Stimulated activated CD8-positive, alpha-beta memory T cell treated with anti-CD3 and anti-CD28 coated beads, Interleukin-12 subunit alpha, Interleukin-12 subunit beta, amount 100 ng/mL, for 1 hour (primary cell): ENCODE measurements at places on chromosomes 3 and 15.
A peak's percentile ranks its signal among the peaks of the same experiment; 100 is the strongest.

DNA sequence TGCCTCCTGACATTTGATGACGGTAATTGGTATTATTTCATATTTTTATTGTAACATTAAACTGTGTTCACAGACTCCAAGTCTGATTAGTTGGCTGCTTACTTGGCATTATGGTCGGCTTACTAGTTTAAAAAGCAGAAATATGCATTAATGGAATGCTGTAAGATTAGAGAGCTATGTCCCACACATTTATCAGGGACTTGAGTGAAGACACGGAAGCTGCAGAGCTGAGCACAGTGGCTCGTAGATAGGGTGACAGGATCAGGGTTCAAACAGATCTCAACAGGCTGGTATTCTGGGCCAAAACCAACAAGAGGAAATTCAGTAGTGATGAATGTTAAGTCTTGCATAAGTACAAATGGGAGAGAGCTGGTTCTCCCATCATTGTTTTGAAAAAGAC is 113.8 kb downstream of the ADAMTSL3 start:
- no peak for DNase-seq

DNA sequence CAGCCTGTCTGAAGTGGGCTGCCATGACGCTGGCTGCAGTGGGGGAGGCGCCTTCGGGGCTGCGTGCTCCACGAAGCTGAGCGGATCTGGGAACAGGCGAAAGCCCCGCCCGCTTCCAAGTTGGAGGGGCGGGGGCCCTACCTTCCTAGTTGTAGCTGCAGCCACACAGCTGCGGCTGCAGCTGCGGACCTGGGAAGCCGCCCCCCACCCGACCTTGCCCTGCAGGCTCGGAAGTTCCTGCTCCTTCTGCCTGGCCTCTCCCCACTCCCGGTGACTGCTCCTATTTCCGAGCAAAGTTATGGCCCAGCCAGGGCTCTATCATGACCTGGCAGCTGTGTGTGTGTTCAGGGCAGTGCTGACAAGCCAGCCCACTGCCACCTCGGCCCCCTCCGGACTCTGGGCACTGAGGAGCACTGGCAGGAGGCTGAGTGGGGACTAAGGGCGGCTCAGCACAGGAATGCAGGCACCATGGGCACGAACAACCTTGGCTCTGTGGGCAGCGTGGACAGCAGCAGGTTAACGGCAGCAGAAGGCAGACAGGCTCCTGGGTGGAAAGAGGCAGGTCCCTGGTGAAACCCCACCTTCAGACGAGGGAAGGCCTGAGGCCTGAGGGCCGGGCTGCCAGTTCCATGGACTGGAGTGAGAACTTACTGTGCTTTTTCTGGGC is 352.4 kb upstream of the TMCO5A start:
- DNase-seq = no peak

DNA sequence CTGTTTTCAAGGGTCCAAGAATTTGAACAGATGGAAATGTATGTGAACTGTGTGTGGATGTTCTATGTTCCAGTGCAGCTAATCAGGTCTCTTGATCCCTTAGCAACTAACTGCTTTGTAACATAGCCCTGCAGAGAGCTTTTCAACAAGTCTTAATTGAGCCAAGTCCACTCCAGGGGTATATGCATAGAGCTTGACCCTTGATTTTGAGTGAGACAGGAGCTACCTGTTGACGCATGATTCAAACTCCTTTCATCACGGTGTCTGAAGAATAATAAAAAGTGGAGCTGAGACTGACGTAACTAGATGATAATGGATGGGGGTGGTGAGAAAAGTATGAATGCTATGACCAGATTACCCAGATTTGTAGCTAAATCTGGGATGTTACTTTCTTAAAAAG is 93.3 kb upstream of the CCDC54 start:
- no peak for DNase-seq

DNA sequence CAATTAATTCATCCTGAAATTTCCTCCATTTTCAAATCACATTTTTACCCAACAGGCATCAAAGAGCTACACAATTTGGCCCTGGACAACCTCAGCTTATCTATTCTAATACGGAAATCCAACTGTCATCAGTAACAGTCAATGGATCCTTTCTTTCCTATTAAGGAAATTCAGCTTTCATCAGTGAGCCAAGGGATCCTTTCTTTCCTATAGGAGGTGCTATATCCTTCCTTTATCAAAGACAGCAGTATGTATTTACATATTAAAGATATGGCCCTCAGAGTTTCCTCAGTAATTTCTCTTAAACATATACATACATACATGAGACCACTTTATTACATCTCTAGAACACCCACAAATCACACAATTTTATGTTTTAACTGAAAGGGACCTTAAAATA is 10.1 kb downstream of the DHX36 start:
- no peak for DNase-seq

- DNase-seq = no peak
Measured at GRCh38 chr15:79644091-79644490, 212.0 kb downstream of the MINAR1 start.

GRCh38 chr3:141279077-141279967 is 47.7 kb downstream of the PXYLP1 start:
- no peak for DNase-seq

GRCh38 chr3:23277688-23278087 is 74.6 kb downstream of the UBE2E2 start:
- DNase-seq = no peak

DNA sequence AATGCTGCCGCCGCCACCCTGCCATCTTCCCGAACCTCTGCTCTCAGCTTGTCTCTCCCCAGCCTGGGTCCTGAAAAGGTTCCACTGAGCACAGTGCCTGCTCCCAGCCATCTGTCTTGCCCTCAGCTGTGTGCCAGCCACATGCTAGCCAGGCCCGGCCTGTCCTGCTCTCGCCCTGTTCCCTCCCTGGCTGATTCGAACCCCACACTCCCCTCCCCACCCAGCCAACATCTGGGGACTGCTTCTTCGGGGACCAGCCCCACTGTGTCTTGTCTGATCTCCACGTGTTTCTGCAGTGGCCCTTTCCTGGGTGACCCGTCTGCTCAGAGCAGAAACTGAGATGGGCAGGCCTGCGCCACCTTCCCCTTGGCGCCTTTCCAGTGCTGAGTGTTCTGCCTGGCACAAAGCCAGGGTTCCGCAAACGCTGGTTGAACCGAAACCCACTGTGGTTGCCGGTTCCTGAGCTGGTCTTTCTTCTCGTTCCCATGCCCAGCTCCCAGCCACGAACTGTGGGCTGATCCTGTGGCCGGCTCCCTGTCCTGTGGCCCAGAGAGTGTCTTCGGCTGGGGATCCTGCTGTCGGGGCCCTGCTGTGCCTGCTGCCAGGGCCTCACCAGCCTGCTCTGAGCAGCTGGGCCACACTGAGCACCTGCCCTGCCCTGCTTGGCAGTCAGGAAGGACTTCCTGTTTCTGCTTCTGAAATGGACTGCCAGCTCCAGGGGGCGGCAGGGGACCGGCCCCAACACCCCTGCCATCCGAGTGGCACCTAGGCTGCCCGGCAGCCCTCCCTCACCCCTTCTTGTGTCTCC is 62.7 kb upstream of the KLF13 start:
- DNase-seq = peak; percentile 61

DNA sequence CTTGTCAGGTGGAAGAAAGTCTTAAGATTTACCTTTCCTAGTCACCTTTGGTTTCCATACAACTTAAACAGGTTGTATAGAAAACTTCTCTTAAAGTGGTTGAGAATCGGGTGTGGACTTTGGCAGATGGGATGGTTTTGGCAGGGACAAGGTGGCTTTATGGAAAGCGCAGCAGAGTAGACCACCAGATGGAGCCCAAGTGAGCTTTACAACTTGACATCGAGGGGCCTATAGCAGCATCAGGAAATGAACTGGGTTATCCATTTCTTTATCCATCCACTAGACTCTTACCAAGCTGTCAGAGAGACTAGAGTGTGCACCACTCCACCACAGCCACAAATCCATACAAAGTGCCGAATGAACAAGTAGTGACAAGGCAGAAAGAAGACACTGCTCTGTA is 85.3 kb upstream of the MBNL1 start:
- DNase-seq = no peak

DNA sequence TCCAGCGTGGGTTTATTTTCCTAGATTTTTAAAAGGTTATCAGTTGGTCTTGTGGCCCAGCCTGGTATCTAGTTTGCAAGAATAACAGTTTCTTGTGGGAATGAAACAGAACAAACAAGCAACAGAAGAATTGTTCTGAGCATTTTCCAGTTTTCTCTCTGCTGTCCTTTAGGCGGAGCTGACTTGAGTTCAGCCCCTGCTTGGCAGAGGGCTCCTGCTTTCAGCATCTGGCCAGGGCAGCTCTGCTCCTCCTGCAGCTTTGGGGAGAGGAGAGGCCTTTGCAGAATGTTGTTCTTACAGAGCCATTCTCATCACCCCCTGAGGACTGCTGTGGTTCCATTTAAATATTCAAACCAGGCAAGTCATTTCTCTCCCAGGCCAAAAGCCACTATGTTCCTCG is 117.7 kb downstream of the ALDH1A2 start:
- DNase-seq = no peak

DNA sequence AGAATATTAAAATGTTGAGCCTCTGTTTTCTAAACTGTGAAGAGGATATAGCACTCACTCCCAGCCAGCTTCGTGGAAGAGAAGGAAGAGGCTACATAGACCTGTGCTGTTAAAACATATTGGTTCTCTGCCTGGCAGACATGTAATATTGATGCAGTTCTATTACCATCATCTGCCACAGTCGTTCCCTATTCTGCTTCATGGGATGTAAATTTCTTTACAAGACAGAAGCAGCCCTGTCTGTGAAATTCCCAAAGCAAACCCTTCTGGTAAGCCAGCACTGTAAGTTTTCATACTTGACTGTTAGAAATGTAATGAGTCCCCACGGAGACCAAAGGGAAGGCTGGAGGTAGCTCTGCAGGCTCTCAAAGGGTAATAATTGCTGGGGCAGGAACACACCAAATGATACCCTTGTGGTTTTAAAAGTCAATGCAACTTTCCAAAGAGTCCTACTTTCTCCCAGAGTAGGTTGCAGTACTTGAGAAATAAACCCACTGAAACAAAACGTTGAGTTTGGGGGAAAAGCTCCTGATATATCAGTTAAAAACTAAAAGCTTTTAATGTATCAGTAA is 129.9 kb upstream of the HES1 start:
- no peak for DNase-seq

DNA sequence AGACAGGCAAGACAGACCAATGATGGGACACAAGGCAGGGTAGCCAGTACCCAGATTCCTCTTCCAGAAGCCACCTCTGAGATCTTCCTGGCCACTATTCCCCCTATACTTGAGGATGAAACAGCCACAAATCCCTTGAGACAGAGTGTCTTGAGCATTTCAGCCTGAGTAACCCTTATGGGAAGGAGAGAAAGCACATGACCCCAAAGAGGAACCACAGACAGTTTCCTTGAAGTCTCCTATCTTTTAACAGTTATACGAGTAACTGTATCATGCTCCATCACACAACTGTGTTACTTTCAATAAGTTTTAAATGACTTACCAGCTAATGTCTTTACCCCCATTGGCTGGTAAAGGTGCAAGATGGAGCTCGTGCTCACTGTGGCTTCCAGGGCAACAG is 9.3 kb downstream of the VIPR1 start:
- no peak for DNase-seq

DNA sequence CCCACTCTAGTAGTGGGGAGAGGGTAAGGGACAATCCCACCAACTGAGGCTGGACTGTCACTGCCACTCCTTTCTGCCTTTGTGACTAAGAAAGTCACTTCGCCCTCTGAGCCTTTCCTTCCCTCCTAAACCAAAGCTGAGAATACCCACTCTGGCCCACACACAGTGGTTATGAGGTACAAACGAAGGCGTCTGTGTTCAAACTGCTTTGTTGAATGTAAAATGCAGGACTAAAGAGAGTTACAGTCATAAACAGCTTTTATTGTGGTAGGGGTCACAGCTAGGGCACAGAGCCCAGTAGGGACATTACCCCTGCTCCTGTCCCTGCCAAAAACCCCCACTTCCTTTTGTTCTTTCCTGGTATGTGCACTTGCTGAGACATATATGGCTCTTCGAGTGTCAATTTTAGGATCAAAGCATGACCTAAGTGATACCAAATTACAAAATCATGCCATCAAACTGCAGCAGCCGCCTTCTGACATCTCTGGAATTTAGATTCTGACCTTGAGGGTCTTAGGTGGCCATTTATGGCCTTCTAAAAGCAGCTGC is 45.1 kb downstream of the CTDSPL start:
- no peak for DNase-seq

DNA sequence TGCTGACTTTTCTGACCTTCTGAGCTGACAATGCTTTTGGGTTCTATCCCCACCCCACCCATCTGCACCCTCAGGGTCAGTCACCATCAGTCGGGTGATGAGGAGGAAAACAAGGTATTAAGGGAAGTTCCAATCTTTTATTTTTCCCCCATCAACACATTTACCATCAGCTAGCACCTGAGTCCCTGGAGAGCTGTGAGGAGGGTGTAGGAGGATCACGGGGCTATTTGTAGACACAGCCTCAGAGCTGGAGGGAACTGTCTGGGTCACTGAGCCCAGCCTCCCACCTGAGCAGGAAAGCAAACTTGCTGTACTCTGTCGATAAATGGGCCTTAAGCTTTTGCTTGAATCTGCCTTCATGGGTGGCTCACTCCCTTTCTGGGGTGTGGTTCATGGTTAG is 24.8 kb upstream of the ZFAND6 start:
- DNase-seq = no peak

- DNase-seq = no peak
Measured at GRCh38 chr15:70111203-70112073, 13.7 kb upstream of the TLE3 start.

DNA sequence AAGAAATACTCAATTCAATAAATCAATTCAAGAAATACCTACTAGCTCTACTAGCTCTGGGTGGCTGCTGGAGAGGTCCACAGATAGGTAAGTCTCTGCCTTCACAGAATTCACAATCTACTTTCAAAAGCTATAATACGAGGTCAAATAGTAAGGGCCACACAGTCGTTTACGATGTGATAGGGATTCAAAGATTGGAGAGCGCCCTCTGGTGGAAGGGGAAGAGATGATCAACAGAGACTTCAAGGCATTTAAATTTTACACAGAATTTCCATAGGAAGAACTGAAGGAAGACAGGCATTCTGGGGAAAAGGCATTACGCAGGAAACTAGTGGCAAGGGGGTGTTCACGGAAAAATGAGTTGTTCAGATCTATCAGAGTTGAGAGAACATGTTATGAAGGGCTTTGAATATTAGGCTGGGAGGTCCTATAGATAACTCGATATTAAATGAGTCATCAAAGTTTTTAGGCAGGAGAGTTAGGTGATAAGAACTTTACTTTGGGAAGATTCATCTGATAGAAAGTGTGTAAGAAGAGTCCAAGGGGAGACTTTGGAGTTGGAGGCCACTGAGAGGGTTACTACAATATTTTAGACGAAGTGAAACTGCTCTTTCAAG is 128.8 kb downstream of the FRMD5 start:
- DNase-seq = peak; percentile 40

DNA sequence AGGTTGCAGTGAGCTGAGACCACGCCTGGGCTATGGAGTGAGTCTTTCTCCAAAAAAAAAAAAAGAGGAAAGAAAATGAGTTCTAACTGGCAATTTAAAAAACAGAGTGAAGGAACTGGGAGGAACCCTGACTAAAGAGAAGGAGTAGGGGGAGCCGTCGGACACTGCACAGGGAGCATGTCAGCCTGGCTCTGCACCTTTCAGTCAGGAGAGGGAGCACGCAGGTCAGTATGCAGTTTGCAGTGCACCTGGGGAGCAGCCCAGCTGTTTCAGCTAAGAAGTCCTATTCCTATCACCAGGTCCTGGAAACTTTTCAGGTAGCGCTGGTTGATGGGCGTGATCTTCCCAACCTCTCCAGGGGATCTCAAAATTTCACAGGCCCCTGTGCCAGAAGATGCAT is 14.9 kb upstream of the ZXDC start:
- DNase-seq = no peak
